Peyer's patch (tissue), 4 donors: ENCODE measurements at places on chromosomes 13 and 19.

DNA sequence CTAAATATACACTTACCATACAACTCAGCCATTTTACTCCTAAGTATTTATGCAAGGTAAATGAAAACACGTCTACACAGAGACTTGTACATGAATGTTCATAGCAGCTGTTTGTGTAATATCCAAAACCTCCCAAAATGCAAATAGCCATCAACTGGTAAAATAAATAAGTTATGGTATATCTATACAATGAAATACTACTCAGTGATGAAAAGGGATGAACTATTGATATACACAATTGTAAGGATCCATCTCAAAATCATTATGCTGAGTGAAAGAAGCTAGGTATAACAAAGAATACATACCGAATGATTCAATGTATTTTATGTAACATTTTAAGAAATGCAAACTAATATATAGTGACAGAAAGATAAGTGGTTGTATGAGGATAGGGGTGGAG, 149.8 kb upstream of the TNFSF11 start:
- DNase-seq = no peak

- DNase-seq = no peak
Measured at GRCh38 chr19:29559743-29560142, 33.9 kb downstream of the VSTM2B start.

DNA sequence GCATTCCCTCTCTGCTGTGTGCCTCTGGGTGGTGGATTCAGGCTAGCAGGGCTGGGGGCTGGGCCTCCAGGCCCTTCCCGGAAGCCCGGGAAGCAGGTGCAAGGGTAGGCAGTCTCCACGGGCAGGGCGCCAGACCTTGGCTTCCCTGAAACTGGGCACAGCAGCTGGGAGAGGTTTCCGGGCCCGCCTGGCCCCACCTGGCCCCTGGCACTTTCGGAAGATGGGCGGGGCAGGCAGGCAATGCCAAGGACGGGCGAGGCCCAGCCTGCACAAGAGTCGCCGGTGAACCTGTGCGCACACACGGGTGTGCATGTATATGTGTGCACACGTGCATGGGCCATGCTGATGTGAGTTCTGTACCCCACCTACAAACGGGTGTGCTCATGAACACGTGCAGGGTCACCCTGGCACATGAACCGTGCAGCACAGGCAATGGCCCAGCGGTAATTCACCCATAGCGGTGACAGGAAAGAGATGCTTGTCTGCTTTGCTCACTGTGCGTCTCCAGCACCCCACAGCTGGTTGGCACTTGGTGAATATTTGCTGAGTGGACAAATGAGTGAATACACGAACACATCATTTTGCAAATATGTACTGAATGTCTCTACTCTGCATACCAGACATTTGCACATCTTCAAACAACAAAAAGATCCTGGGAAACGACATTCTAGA, 15.3 kb downstream of the GADD45B start:
- DNase-seq = no peak

- no peak for DNase-seq
Measured at GRCh38 chr13:28181413-28181812, 43.1 kb downstream of the PAN3 start.

DNA sequence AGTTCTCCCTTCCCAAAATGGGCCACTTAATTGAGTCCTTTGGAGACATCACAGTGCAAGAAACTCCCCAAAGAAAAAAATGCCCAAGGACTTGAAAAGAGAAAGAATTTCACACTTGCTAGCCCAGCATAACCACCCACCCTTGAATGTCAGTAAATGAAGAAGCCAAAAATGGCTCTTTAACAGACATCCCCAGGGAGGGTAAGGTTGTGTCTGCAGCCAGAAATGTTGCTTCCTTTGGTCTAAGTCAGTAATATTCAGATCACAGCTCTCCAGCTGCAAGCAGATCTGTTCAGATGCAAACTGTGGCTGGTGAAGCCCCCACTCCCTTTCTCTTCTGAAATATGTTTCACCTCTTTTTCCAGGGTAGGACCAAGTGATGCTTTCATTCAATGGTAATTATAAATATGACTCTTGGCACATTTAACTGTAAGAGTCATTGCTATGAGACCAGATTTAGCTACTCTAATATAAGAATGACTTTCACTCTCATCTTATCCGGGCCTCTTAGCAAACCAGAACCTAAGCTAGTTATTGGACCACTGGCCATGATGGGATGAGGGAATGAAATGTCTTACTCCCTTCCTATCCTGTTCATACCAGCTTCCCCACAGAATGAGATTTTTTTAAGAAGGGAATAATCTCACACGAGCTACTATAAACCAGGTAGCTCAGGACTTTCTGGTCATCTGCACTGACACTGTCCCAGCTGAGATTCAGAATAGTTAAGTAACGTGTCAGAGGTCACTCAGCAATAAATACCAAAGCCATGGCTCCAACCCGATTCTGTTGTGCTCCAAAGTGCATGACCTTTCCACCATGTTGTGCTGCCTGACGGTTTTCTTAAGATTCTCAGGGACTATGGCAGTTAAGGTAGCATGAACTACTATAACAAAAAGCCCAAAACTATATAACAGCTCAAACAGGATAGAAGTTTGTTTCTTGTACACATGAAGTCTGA, 234.1 kb downstream of the FOXO1 start:
- peak; percentile 60 for DNase-seq

GRCh38 chr19:41456342-41456918, 13.5 kb downstream of the ERICH4 start:
- no peak for DNase-seq

DNA sequence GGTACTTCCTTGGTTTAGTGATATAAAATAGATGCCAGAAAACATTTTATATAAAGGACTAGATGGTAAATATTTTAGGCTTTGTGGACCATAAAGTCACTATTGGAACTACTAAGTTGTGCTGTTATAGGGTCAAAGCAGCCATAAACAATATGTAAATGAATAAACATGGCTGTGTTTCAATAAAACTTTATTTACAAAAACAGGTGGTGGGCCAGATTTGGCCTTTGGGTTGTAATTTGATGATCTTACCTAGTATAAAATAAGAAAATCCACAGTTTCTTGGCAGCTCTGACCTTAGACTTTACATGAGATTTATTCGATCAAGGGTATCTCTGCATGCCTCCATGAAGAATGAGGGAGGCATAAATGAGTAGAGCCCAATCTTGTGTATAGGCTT, 232.0 kb upstream of the PCDH9 start:
- no peak for DNase-seq
